CD4-positive, alpha-beta T cell treated with Interleukin-12 subunit alpha and Interleukin-12 subunit beta, for 1 hour (primary cell): ENCODE measurements at places on chromosomes 5 and 9.

GRCh38 chr9:121182101-121182836, 19.4 kb downstream of the RAB14 start:
- no peak for DNase-seq

DNA sequence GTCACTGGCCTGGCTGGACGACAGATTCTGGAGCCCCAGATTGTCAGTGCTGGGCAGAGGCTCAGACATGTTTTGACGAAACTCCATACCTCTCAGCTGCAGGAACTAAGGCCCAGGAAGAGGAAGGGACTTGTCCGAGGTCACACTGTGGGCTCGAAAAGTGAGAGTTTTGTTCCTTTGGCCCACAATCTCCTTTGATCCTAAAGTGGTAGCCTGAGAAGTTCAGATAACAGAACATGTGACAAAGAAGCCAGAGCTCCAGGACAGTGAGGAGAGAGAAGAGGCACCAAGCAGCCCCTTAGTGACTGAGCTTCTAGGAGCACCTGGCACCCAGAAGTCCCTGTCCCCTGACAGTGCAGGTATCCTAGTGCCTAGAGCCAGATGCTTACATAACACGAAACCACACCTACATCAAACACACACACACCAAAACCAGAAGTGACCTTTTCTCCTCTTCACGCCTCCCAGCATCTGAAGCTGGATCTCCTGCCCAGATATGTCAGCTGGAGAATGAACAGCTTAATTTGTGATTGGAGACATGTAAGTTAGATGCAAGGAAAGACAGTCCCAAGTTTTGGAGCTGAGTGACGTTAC, 88.9 kb downstream of the ADRB2 start:
- no peak for DNase-seq

DNA sequence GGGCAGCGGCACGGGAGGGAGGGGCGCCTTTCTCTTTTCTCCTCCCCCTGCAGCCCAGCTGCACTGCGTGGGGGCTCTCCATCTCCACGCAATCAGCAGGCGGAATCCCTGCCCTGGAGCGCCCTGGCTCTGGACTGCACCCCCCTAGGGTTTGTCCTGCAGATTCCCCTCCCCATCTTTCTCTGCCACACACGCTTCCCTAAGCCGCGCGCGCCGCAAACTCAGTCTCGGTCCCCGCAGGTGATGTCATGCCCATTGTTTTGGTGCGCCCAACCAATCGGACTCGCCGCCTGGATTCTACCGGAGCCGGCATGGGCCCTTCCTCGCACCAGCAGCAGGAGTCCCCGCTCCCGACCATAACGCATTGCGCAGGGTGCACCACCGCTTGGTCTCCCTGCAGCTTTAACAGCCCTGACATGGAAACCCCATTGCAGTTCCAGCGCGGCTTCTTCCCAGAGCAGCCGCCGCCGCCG, at the start of gene KCNN2:
Gene KCNN2, plus strand, starts transcription at position 347 of the 473 bp plus-strand sequence. Its CDS starts 70 bp downstream, at position 417.
- no peak for DNase-seq

- DNase-seq = no peak
These were observed 10.6 kb downstream of the IL9 start for GRCh38 chr5:135885031-135885430.

- no peak for DNase-seq
These were observed 72.4 kb upstream of the PHYKPL start for GRCh38 chr5:178304761-178305645.

- no peak for DNase-seq
These were observed 76.5 kb downstream of the DAP start for GRCh38 chr5:10684303-10685086.

DNA sequence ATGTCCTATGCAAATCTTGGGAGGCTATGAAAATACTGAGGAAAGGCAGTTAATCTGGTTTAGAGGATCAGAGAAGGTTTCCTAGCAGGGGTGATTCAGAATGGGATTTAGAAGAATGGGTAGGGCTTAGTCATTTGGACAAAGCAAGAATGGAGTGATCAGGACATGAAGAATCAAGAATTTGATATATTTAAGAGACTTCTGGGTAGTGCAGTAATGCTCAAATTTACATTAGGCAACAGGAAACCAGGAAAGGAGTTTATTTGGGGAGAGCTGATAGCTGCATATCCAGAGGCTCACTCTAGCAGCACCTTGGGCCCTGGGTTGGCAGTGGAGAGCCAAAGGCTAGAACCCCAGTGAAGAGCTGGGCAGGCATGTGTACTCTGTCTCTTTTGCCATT, 78.9 kb upstream of the PAPPA start:
- DNase-seq = no peak

DNA sequence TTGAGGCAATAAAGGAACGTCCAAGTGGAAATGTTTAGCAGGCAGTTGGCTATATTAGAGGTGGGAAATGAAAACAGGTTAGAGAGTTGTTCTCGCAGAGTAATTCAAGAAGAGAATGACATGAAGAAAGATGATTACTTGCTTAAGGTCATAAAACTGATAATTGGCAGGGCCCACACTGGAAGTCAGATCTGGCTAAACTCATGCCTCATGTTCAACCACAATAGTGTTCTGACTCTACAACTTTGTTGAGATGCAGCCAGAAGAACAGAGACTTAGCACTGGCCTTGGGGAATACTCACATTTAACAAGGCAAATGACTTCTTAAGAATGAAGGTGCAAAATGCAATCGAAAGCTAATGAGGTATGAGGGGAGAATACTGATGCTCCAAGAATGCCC, 27.2 kb upstream of the TNFSF8 start:
- DNase-seq = no peak

GRCh38 chr9:137487454-137488326, 28.6 kb upstream of the NSMF start:
- no peak for DNase-seq

DNA sequence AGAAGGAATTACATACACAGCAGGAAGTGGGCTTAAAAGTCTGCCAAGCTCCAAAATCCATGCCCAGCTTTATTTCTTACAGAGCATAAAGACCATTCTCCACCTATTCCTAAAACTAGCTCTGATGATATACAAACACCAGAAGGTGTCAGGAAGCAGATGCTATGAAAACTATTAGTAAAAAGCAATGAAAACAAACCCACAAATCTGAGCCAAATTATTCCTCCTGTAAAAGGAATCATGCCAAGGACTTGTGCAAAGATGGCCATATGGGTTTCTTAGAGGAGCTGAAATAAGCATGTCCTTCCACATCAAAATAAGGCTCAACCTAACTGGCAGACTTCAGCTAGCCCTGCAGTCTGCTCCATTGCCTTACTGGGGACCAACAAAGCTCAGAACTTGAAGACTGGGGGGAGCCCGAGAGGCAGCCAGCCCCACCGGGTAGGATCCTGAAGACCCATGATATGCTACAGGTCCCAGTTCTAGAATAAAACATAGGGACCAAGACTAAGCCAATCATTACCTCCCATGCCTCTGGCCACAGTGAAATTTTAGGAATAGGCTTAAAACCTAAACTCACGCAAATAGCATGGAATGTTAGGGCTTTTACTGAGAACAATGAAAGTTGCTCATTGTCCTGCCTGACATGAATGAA, 42.8 kb upstream of the GABRP start:
- no peak for DNase-seq

DNA sequence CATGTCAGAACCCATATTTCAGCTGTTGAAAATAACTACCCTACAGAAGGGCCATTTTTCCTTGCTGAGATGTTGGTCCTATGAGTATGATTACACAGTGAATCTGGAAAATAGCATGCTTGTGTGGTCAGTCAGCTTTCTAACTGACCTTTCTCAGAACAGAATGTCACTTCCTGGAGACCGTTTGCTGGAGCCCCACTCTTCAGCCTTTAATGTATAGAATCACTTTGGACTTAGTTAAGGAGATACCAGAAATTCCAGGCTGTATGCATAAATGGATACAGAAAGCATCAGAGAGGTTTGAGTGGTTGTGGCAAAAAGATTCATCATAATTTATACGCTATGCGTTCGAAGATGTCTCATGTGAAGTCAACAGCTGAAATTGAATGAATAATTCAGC, 488.1 kb downstream of the EBF1 start:
- DNase-seq = no peak

- DNase-seq = no peak
These were observed 3.2 kb downstream of the SLC36A1 start for GRCh38 chr5:151450605-151451004.

DNA sequence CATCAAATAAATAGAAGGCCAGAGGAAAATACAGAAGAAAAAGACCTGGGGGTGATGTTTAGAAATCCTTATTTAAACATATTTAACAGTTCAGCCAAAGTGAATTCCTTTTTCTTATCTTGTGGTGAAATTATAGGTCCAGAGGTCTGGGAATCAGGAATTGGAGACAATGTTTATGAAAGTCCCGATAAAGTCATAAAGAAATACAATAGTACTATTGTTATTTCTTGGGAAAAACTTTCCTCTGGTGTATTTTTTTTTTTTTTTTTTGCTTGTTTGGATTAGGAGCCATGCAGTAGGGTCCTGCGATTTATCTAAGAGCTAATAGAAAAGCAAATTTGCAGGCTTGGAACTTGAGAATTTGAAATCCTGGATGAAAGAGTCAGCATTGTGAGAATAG, 426 bp downstream of the C7 start:
- DNase-seq = no peak

DNA sequence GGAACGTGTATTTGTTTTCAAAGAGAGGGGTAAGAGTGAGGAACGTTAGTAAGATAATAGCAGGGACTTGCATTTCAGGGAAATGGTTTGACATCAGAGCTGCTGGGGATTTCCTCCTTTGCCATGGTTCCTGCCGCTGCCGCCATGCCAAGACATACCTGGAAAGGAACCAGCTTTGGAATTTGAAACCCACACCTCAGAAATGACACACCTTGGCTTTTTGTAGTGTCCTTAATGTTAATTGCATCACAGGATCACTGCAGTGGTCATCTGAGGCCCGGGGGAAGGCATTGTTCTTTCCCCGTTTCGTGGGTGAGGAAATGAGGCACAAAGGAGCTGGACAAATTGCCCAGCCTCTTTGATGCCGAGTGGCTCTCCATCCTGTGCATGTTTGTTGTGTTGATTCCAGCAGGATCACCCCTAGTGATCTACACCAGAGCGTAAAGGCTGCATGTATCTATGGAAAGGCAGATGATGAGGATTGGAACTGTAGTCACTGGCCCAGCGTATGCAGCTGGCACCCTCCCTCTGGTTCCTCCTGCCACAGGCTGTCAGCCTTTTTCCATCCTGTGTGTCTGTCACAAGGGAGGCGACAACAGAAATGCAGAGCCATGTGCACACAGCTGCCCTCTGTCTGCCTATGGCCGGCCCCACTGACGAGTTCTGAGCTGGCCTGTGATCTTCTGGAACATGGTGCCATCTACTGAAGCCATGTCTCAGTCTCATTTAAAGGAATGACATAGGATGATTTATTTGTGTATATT, 37.8 kb downstream of the SLC46A2 start:
- no peak for DNase-seq

DNA sequence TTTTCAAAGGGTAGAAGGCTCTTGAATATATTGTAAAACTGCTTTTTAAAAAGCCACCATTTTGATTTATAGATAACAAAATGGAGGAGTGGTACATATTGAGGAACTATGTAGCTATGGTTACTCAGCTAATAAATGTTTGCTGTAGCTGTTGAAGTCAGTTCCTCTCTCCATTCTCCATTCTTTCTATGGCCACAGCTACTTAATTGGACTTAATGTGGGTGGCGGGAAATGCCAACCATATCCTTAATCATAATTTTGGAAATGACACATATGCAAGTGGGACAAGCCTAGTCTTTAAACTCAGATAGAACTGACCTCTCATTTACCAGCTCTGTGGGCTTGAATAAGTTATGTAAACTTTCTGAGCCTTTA, 10.6 kb downstream of the CDKN2A start:
- DNase-seq = no peak

DNA sequence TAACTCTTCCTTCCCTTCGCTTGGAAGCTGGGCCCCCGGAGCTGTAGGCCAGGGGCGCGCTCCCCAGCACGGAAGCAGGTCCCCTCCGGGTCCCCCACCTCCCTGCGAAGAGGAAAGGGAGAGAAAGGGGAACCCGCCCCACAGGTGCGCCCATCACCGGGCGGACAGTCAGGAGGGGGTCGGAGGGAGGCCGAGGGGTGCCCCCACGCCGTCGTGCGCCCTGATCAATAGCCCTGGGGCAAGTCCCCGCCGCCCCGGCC, 793 bp downstream of the AGPAT2 start:
- no peak for DNase-seq

- DNase-seq = no peak
These were observed 7.3 kb downstream of the CCDC112 start for GRCh38 chr5:115289104-115289503.

DNA sequence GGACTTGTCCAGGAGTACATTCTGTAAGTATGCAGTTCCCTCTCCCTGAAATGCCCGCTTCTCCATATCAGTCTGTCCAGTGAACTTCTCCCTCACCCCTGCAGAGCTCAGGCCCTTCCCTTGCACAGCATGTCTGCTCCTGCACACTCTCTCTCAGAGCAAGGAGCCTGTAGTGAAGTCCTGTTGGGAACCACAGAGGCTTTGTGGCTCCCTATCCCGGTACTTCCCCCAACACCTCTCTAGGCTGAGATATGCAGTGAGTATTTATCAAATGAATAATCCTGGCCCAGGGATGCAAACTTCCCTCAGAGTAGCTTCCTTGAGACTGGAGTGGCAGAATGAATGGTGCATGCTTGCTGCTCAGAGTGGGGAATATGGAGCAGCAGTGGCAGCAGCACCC, 48.8 kb downstream of the POC5 start:
- DNase-seq = no peak

DNA sequence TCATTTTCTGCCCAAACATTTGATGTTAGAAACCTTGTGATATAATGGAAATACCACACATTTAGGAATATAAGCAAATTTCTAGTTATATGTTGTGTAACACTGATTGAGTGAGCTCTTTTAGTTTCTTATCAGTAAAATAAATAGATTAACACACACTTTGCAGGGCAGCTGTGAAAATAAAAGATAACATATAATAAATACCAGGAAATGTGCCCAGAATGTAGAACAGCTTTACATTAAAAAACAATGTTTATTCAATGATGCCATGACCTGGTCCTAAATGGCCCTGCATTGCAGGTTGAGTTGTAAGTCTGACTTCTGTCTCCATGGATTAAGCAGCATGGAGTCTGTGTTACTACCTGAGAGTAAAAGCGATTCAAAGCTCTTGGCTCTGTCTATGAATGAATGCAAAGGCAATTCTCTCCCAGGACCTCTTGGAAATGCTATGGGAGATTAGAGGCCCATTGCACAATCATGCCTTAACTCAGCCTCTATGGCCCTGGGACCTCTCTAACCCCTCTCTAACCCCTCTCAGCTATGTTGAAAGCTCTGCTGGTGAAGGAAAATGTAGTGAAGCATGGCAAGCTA, 296.0 kb upstream of the ACTBL2 start:
- DNase-seq = no peak

DNA sequence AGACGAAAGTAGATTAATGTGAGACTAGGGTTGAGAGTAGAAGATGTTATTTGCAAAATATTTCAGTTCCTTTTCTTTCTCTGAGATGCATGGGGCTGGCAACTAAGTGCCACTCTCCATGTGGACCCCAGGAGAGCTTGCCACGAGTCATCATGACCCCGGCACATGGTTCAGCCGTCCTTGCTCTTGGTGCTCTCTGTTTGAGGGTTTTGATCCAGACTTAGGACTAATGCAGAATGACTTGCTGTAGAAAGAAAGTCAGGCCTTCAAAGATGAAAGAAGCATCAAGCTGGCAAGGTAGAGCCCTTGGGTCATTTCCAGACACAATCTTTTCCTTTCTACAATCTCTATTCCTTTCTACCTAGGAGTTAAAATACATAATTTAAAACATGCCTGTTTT, 84.7 kb downstream of the RASGRF2 start:
- no peak for DNase-seq

GRCh38 chr5:92019376-92019990, 636.4 kb upstream of the ARRDC3 start:
- DNase-seq = no peak
